SW 1271 (cell line): ENCODE measurements at places on chromosomes 16 and 17.

GRCh38 chr17:48261297-48261880 is 153.8 kb downstream of the SNX11 start:
- DNase-seq: no peak

GRCh38 chr17:82675476-82676245 is 22.8 kb downstream of the RAB40B start:
- DNase-seq: no peak

DNA sequence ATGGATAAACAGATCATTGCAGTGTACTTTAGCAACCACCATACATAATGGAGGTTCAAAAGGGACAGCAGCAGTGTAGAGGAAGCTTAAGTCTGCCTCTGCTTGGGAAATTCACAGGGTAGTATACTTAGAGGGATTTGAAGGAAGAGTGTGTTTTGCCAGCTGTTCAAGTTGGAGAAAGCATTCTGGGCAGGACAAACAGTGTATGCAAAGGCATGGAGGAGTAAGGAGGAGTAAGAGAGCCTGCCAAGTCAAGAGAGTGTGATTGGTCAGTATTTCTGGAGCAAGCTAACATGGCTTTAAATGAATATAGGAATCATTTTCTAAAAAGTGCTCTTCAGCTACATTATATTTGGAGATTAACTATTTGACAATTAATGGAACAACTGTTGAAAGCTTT is 22.9 kb upstream of the PHAF1 start:
- no peak for DNase-seq

GRCh38 chr17:5695480-5695879 is 111.2 kb upstream of the NLRP1 start:
- DNase-seq: no peak

- DNase-seq: no peak
Measured at GRCh38 chr16:55039511-55039910, 108.8 kb downstream of the IRX5 start.
